Left ventricle myocardium inferior (tissue), 1 donor: ENCODE measurements at places on chromosomes 5 and 9. TPM values are rescaled to one million over a fixed set of nuclear protein-coding genes. Genes with fewer than 3 reads are reported as not detected.

Gene TAF7
- total RNA-seq = 108 TPM

Gene PCDHB2
- total RNA-seq = 1.1 TPM

Gene TRMO
- 8.2 TPM for total RNA-seq

GRCh38 chr9:121286973-121287741, 19.2 kb downstream of the GSN start:
- DNase-seq = peak; percentile 87

GRCh38 chr9:426264-426663, 211.6 kb downstream of the DOCK8 start:
- no peak for DNase-seq

DNA sequence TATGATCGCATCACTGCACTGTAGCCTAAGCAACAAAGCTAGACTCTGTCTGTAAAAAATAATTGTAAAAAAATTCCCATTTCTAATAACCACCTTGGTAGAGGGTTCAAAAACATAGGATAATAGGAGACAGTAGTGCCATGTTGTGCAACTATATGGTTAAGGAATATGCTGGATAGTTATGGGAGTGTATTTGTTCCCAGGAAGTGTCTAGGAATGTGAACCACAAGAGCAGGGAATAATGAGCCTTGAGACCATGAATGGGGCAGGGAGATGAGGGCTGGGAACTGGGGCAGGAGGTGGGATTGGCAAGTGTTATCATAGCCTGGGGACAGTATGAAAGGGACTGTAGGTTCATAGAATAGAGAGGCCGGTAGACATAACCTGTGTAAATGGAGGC, 50.4 kb downstream of the RUSC2 start:
- DNase-seq = no peak

- DNase-seq = no peak
These were observed 1.2 kb upstream of the UBE2R2 start for GRCh38 chr9:33815781-33816180.

DNA sequence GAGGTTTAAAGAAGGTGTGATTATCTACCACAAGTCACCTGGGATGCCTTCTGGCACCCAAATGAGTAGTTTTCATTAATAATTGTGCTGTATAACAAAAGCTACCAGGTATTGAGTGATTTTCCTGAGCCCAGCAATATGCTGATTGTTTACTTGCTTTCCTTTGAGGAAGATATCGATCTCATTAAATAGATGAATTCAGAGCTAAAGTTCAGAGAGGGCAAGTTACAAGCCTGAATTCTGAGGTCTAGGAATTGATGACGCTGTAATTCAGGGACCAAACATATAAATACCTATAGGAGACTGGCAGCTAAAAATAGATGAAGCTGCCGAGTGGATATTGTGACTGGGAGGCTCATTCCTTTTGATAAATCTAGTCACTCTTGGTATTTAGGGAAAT, 1.1 kb downstream of the ERCC6L2 start:
- DNase-seq = no peak

- no peak for DNase-seq
These were observed 113.6 kb upstream of the TSLP start for GRCh38 chr5:110957934-110958333.

- DNase-seq = no peak
These were observed 480 bp upstream of the CCDC69 start for GRCh38 chr5:151224372-151224771.

- DNase-seq = no peak
These were observed 195.8 kb upstream of the TBCA start for GRCh38 chr5:77971776-77972468.

GRCh38 chr9:78674874-78675273, 377.9 kb downstream of the PSAT1 start:
- DNase-seq = no peak

DNA sequence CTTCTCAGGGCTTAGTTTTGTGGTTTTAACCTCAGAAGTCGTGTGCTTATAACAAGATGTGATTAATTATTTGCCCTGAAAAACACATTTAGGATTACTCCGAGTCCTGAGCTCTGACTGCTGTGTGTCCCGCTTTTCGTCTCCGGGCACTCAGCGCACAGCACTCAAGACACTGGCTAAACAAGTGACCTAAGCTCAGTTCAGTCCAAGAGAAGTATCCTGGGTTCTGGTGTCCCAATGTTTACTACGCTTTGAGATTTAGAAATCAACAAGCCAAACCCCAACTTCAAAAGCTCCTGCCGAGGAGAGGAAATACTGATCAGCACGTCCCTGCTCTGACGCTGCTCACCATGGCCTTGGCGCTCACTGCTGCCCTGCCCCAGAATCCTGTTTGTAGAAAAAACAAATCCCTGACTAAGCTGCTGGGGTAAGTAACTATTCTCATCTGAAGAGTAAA, 53.2 kb downstream of the IPPK start:
- no peak for DNase-seq

DNA sequence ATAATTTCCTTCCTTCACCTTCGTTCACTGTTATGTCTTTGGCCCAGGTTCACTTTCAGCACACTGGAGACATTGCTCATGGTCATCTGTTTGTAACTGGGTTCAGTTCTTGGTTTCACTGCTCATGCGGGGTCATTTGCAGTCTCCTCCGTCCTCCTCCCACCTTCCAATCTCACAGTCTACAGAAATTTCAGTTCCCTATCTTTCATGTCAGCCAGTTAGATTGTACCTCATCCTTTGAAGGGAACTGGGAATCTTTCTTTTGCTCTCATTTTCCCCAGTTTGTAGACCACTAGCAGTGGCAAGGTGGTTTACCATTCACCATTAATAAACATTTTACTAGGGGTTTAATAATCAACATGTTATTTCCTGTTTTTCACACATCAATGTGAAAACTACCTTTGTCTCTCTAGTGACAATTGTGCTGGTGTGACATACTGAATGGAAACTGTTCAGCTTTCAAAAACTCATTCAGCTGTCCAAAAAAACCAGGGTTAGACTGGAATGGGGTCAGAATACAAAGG, 100.9 kb upstream of the IL6ST start:
- DNase-seq = no peak

DNA sequence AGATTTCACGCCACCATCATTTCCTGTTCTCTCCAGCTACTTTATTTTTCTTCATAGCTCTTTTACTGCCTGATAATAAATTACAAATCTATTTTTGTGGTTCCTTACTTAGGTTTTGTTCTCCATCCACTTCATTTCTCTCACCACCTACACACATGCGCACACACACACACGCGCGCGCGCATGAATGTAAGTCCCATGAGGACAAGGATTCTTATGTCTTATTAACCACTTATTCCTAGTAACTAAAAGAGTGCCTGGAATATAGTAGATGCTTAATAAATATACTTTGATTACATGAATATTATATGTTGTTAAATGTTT, 116.5 kb downstream of the TRPM6 start:
- no peak for DNase-seq

DNA sequence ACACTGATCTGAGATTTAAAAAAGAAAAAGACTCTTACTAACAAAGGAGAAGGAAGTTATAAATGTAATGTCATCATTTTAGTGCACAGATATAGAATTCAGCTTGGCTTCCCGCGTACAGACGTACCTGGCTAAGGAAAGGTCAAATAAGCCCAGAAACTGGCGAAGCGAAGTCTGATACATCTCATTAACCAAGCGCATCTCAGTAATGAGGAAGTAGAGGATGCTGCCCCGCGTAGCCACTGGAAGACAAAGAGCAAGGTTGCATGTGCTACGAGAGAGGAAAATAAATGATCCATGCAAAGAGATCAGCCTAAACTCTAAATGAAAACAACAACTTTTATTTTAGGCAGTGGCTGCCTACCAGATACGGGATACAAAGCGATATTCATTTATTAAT, 208.8 kb downstream of the DNAH5 start:
- DNase-seq = no peak

DNA sequence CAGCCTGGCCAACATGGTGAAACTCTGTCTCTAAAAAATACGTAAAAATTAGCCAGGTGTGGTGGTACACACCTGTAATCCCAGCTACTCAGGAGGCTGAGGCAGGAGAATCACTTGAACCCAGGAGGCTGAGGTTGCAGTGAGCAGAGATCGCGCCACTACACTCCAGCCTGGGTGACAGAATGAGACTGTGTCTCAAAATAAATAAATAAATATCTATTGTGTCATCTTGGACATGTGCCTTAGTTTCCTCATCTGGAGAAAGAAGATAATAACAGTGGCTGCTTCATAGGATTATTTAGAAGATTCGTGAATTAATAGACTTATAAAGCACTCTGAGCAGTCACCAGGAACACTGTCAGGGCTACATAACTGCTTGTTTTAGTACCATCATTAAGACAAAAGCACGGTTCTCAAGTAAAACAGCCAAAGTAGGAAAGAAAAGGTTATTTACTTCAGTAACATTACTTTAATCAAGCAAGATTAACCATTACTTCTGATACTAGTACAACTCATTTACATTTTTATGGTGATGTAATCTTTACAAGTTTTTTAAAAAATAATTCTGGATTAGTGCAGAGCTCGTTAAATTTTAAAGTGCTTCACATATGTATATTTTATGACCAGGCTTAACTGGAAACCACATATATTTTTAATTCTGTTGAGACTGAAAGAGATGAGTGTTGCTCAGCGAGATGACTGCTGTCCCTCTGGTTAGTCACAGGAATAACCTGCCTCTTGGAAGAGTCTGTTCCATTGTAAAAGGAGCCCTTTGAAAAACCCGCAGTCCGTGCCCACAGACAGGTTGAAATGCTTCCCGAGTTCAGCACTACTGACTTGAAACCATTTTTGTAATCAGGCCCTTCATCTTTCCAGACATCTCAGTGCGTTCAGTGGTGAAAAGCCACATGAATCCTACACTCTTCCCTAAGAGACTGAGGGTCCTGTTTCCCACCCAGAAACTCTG, 36.7 kb downstream of the ANKH start:
- no peak for DNase-seq

- DNase-seq = no peak
These were observed 28.9 kb downstream of the RASEF start for GRCh38 chr9:83034026-83034425.

DNA sequence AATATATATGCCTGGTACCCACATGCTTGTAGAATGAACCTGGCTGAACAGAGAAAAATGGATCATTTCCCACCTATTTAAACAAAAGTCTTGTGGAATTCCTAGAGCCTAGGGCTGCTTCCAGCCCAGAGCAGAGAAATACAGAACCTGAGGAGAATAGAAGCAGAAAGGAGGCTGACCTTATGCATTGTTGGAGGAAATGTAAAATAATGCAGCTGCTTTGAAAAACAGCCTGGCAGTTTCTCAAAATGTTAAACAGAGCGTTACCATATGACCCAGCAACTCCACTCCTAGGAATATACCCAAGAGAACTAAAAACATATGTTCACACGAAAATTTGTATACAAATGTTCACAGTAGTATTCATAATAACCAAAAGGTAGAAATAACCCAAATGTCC, 15.1 kb downstream of the MAPKAP1 start:
- DNase-seq = no peak
